ENCODE measurements at places on chromosomes 7 and 10. TPM values are rescaled to one million over a fixed set of nuclear protein-coding genes. Genes with fewer than 3 reads are reported as not detected.

- H3K4me3 ChIP-seq = no peak overlapping the region
- H3K27ac ChIP-seq = no peak overlapping the region
- DNase-seq = no peak
- H3K27me3 ChIP-seq = no peaks in the 10 kb centered on the region
- H3K4me1 ChIP-seq = no peaks in the 10 kb centered on the region
Measured at GRCh38 chr7:76031964-76032363, 15.8 kb downstream of the STYXL1 start.

DNA sequence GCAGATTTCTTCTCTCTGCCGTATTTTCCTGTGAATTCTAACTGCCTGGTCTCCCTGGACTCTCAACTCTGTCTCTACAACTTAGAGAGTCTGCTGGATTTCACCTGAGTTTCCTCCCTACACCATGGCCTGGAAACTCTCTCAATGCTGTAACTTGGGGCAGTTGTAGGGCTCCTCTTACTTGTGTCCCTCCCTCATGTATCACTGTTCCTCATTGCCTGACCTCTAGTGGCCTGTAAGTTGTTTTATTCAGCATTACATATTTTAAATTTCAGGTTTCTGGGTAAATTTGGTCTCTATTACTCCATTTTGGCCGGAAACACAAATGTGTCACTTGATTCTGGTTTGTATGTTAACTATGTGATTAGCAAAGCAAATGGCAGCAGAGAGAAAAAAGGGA is 70.9 kb downstream of the DYNC1I1 start:
- no peak overlapping the region for H3K4me3 ChIP-seq
- no peak for DNase-seq
- H3K36me3 ChIP-seq = no peaks in the 10 kb centered on the region
- H3K4me1 ChIP-seq = no peaks in the 10 kb centered on the region
- no peaks in the 10 kb centered on the region for H3K27me3 ChIP-seq

GRCh38 chr10:126049759-126050700 is 153.7 kb downstream of the FANK1 start:
- no peaks in the 10 kb centered on the region for H3K4me1 ChIP-seq
- no peaks in the 10 kb centered on the region for H3K36me3 ChIP-seq
- no peak for DNase-seq

GRCh38 chr10:30379983-30380382 is 30.9 kb upstream of the MTPAP start:
- H3K27me3 ChIP-seq = no peaks in the 10 kb centered on the region
- no peak overlapping the region for H3K27ac ChIP-seq
- peaks cover 25% of the 10 kb centered on the region for H3K4me1 ChIP-seq
- no peak overlapping the region for H3K4me3 ChIP-seq
- no peaks in the 10 kb centered on the region for H3K36me3 ChIP-seq

GRCh38 chr7:68476966-68477365 is 1121.3 kb upstream of the AUTS2 start:
- H3K27me3 ChIP-seq = no peaks in the 10 kb centered on the region
- DNase-seq = no peak
- H3K27ac ChIP-seq = no peak overlapping the region
- no peak overlapping the region for H3K4me3 ChIP-seq
- no peaks in the 10 kb centered on the region for H3K36me3 ChIP-seq

DNA sequence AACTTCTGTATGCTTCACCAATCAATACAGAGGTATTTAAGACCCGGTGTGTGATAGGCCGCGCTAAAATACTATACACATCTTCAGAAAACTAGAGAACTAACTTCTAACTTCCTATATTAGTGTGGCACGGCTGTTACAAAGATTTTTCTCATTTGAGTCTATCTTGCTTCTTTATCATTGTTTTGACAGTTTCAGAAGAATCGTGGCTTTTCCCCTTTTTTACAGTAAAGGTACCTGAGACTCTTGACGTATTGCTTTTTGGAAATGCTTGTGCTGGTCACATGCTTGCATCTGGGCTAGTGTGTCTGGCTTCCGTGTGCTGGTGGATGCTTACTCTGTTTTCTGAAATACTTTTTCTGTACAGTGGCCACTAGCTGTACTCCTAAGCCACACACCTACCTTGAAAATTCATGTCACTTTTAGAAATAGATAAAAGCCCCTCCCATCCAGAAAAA is 12.7 kb downstream of the IKZF1 start:
- no peak overlapping the region for H3K4me3 ChIP-seq
- H3K27ac ChIP-seq = no peak overlapping the region
- no peaks in the 10 kb centered on the region for H3K36me3 ChIP-seq
- DNase-seq = no peak
- H3K4me1 ChIP-seq = no peaks in the 10 kb centered on the region
- H3K27me3 ChIP-seq = no peaks in the 10 kb centered on the region

DNA sequence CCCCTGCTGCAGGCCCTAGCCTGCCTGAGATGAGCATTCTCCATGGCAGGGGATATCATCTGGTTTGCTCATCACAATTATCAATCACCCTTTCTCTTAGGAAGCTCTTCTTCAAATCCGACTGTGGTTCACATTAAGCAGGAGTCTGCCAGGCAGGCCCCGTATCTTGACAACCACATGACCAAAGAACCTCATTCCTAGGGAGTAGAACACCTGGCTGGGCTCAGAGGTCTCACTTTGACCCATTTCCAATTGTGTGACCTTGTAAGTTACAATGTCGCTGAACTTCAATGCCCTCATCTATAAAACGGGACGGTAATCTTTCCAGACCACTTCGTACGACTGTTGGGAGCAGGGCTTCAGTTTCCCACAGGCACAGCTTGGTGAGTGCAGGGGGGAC is 156.4 kb upstream of the PCBD1 start:
- H3K27ac ChIP-seq = no peak overlapping the region
- peak; percentile 37 for DNase-seq
- no peaks in the 10 kb centered on the region for H3K36me3 ChIP-seq
- no peaks in the 10 kb centered on the region for H3K4me1 ChIP-seq
- no peak overlapping the region for H3K4me3 ChIP-seq
- no peaks in the 10 kb centered on the region for H3K27me3 ChIP-seq

- no peak overlapping the region for H3K4me3 ChIP-seq
- H3K4me1 ChIP-seq = no peaks in the 10 kb centered on the region
- no peak overlapping the region for H3K27ac ChIP-seq
- no peaks in the 10 kb centered on the region for H3K27me3 ChIP-seq
- DNase-seq = no peak
- H3K36me3 ChIP-seq = no peaks in the 10 kb centered on the region
Measured at GRCh38 chr7:14999331-14999730, 96.8 kb upstream of the DGKB start.

GRCh38 chr10:27752673-27753237 is 7.1 kb upstream of the MKX start:
- H3K27ac ChIP-seq = no peak overlapping the region
- no peaks in the 10 kb centered on the region for H3K27me3 ChIP-seq
- no peak overlapping the region for H3K4me3 ChIP-seq
- DNase-seq = no peak
- no peaks in the 10 kb centered on the region for H3K36me3 ChIP-seq

- no peak overlapping the region for H3K4me3 ChIP-seq
- H3K36me3 ChIP-seq = peaks cover 5% of the 10 kb centered on the region
Measured at GRCh38 chr10:123766761-123767160, 100.6 kb downstream of the GPR26 start.

INPP5A gene
- polyA plus RNA-seq = 21.0 TPM

IRF5 gene
- polyA plus RNA-seq = 11.3 TPM

TAS2R3 gene
- polyA plus RNA-seq = 0.71 TPM

All from sigmoid colon (tissue), 7 donors.